ENCODE measurements at places on chromosomes 5 and 9.

DNA sequence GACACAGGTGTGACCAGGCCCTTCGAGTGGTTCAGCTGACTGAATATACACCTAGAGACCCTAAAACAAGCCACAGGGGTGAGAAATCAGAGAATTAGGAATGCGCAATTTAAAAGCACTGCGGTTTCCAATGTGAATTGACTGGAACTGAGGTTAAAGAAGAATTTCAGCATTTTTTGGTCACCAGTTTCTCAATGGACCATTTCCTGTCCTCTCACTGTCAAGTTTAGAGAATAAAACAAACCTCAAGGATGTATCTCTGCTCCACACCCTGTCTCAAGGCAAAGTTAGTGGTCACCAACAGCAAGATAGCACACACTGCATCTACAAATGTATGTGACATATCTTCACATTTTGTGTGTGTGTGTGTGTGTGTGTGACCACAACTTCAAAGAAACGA, 143.8 kb upstream of the MAP3K1 start:
- no peak for DNase-seq

DNA sequence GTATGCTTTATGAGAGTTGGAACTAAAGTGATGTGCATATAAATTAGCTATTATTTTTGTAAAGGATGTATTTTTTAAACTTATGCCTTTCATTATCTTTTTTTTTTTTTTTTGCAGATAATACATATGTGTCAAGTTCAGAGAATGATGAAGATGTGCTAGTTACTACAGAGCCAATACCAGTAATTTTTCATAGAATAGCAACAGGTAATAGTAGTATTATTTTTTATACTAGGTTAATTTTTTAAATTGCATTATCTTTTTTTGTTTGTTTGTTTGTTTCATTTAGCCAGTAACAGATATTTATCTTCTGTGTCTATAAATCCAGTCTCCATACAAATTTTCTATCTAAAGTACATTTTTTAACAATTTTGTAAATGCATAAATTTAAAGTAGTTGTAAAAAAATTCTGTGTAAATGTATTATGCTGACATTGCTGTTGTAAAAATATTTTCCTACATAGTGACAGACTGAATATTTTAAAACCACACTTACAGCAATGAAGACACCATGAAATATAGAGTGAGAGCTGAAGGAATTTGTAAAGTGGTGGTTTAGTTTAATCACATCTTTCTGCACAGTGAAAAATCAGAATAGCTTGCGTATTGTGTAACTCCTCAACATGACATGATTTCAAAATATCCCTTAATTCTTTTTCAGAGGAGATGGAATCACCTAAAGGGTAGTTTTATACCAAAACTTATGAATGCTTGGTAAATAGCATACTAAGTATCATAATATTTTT, 93.3 kb downstream of the PARP8 start:
- no peak for DNase-seq

GRCh38 chr9:36874921-36875320, 159.1 kb downstream of the PAX5 start:
- DNase-seq = no peak

DNA sequence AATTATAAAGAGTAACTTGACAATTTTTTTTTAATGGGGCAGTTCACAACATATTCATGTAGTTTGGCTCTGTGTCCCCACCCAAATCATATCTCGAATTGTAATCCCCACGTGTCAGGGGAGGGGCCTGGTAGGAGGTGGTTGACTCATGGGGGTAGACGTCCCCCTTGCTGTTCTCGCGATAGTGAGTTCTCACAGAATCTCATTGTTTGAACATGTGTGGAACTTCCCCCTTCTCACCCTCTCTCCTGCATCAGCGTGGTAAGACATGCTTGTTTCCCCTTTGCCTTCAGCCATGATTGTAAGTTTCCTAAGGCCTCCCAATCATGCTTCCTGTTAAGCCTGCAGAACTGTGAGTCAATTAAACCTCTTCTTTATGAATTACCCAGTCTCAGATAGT, 40.7 kb downstream of the FBXW11 start:
- DNase-seq = no peak

DNA sequence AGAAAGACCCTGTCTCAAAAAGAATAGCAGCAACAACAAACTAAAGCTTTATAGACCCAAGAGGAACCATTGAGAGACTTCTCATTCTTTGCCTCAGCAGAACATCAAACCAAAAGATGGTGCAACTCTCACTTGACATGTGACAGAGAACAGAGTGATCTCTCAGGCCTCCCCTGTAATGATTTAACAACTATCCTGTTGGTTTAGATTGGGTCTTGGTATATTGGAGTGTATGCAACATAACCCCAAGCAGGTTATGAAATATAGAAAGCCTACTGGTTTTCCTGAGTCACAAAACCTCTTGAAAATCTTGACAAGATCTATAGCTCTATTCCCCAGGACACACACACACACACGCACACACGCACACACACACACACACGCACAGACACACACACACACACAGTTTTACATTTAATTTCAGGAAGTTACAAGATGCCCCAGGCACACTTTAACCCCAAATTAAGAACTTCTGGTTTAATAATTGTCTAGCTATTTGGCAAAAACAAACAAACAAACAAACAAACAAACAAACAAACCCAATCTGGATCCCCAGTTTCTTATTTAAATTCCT, 6.5 kb upstream of the FGF1 start:
- DNase-seq = no peak

GRCh38 chr5:158017469-158017868, 158.5 kb upstream of the CLINT1 start:
- DNase-seq = no peak

DNA sequence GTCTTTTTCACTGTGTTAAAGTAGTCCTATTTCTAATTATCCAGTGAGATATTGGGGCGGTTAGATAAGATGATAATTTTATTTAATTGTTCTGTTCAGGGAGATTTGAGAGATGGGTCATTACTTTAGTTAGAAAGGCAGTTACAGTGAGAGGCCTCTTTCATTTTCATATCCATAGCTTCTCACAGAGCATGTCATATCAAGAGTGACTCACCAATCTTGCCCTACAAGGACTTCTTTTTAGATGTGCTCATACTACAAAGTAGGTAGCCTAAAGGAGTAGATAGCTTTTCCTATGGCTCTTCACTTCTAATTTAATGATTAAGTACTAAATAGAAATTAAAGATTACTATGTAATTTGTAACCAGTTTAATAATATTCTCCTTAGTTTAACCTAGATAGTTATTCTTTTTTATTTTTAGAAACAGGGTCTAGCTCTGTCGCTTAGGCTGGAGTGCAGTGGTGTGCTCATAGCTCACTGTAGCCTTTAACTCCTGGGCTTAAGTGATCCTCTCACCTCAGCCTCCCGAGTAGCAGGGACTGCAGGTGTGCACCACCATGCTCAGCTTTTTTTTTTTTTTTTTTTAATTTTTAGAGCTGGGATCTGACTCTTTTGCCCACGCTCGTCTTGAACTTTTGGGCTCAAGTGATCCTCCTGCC, 71.0 kb downstream of the FER start:
- DNase-seq = no peak

DNA sequence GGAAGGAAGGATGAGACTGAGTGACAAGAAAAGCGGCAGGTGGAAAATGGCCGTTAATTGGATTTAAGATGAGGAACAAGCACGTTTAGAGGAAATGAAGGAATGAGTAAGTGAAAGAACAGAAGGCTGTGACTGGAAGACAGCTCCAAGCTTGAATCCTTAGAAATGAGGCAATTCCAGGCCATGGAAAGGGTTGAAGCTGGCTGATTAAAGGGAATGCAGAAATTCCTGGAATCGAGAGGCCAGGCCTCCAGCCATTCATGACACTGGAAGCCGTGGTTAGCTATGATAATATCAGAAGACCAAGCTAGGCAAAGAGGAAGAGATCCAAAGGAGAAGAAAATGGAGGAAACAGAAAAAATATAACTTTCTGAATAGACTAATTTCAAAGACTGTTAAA, 84.2 kb downstream of the ARL15 start:
- DNase-seq = no peak

- no peak for DNase-seq
Observed at GRCh38 chr9:108087781-108088180, 598.2 kb upstream of the KLF4 start.

DNA sequence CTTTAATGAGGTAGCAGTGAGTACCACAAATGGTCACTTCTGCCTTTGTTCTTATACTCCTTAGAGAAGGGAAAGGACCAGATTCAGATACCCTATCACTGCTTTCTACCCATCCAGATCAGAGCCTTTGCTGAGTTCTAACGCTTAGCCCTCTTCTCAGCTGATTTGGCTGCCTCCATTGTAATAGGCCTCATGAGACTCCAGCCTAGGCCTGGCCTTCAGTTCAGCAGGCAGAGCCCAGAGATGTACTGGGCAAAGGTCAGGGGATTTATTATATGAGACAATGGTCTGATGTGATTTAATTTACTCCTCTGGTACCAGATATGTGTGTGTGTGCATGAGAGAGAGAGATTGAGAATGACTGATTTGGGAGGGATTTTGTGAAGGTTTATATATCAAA, 124.7 kb downstream of the GHR start:
- DNase-seq = no peak

- no peak for DNase-seq
Observed at GRCh38 chr5:13478831-13479465, 465.5 kb downstream of the DNAH5 start.

All from CD4-positive, alpha-beta memory T cell (primary cell).